ENCODE measurements at places on chromosomes 5 and 9.

- DNase-seq: no peak
These were observed 20.7 kb downstream of the EHMT1 start for GRCh38 chr9:137639303-137640051.

- DNase-seq: no peak
These were observed 142.3 kb downstream of the DMRTA1 start for GRCh38 chr9:22588918-22589317.

GRCh38 chr5:396531-396961, 46.4 kb upstream of the EXOC3 start:
- DNase-seq: no peak

DNA sequence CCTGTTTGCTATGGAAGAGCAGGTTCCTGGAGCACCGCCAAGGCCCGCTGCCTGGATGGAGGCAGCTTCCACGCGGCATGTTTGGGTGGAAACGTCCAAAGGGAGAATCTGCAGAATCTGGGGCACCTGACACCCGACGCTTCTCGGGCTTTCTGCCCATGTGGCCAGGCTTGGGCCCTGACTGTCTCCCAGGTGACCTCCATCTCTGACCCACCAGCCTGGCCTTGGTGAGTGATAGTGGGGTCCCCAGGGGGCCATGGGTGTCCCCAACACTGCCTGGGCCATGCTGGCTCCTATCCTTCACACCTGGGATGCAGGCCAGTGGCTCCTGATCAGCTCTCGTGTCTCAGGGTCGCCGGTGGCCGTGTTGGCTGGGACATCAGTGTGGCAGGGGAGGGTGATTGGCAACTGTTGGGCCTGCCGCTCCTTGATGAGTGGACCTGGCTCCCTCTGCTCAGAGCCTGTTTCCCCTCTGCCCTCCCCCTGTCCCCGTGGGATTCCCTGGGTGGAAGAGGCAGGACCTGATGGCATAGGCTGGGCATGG, 34.0 kb downstream of the GLT6D1 start:
- DNase-seq: no peak
